Esophagus squamous epithelium (tissue), 5 donors: ENCODE measurements at places on chromosomes 2 and 18.

- DNase-seq: no peak
Observed at GRCh38 chr18:26864658-26865057, 849 bp downstream of the AQP4 start.

DNA sequence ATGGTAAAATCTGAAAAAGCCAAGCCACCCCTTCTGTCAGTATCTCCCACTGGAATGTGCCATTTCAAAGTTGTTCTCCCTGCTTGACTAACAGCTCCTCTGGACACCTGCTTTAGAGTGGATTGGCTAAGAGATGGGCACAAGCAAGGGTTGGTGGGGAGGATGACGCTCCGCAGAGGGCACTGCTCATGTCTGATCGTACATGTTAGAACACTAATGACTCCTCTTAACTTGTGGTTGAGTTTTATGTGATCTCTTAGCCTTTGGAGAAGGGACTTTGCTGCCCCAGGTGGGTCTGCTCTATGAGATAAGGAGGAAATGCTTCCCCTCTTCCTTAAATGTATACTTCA is 8.2 kb upstream of the KIAA2012 start:
- no peak for DNase-seq

DNA sequence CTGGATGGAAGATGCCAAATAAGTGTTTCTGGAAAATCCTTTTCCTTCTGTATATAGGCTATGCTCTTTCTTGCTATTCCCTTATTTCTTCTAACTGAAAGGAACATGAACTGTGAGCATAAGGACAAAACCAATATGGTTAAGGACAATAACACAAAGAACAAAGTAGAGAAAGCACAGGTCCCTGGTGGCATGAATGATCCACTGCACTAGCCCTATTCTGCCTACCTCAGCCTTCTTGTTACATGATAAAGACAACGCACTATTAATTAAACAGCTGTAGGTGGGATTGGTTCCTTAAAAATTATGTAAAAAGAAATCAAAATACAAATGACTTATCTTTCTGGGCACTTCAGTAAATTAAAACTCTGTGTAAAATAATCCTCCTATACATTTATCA is 1.9 kb upstream of the WDR75 start:
- no peak for DNase-seq

DNA sequence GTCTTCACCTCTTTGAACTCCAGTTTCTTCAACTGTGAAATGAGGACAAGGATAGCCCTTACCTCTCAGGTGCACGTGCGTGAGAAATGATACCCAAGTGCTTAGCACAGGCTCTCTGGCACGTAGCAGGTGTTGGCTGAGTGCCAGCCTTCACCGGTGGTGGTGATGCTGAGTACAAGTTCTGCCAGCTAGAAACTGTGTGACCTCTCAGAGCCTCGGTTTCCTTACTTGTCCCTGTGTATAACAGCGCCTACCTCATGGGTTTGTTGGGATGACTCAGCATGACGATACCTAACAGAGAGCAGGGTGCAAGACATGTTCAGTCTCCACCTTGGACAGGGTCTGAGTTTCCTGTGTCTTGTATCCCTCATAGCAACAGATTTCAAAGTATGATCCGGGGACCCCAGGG is 205.1 kb downstream of the TNS1 start:
- DNase-seq: no peak

GRCh38 chr2:58378152-58378551 is 137.0 kb upstream of the FANCL start:
- no peak for DNase-seq

GRCh38 chr2:96265349-96265839 is 403 bp downstream of the TMEM127 start:
- DNase-seq: no peak

- DNase-seq: no peak
Observed at GRCh38 chr18:3115447-3116030, 102.6 kb upstream of the LPIN2 start.
